Jurkat, Clone E6-1 (cell line): ENCODE measurements at places on chromosomes 12 and 14.
A peak's percentile ranks its signal among the peaks of the same experiment; 100 is the strongest.

DNA sequence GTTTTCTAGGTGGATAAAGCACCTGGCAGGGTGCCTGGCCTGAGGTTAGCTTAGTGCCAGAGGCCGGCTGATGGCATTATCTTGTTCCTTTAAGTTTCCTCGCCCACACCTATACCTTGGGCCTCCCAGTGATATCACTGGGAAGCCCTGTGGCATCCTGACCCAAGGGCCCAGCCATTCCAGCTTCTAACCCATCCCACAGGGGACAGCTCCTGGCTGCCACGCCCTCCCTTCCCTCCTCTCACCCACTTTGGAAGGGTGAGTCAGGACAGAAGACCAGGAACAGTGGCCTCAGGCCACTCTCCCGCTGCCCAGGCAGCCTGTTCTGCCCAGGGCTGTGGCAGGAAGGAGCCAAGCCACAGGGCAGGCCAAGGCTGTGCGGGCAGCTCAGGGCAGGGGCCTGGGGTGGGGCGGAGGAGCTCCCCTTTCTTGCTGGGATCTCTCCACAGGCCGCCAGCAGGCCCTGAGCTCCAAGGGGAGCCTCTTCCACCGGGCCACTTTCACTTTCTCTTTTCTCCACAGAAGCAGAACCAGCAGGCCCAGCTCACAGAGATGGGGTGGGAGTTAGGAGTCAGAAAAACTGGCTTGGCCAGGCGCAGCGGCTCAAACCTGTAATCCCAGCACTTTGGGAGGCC, 75.1 kb downstream of the IRF2BPL start:
- no peak for DNase-seq

GRCh38 chr12:94686834-94687628, 36.7 kb upstream of the TMCC3 start:
- no peak for DNase-seq

DNA sequence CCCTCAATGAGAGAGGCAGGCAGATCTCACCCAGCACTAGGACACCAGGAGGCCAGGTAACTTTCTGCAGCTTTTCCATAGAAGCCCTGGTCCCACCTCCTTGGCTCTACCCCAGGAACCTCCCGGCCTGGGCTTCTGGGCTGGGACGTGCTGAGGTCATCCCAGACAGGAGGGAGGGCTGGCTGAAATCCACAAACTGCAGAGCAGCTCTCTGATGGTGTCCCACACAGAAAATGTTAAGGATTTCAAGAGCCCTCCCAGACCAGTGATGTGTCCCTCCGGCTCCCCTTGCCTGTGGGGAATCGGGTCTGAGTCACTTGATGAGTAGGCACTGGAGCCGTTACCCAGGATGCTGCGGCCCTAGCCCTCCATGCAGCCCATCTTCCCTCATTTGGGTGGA, 124.1 kb downstream of the ESRRB start:
- no peak for DNase-seq

DNA sequence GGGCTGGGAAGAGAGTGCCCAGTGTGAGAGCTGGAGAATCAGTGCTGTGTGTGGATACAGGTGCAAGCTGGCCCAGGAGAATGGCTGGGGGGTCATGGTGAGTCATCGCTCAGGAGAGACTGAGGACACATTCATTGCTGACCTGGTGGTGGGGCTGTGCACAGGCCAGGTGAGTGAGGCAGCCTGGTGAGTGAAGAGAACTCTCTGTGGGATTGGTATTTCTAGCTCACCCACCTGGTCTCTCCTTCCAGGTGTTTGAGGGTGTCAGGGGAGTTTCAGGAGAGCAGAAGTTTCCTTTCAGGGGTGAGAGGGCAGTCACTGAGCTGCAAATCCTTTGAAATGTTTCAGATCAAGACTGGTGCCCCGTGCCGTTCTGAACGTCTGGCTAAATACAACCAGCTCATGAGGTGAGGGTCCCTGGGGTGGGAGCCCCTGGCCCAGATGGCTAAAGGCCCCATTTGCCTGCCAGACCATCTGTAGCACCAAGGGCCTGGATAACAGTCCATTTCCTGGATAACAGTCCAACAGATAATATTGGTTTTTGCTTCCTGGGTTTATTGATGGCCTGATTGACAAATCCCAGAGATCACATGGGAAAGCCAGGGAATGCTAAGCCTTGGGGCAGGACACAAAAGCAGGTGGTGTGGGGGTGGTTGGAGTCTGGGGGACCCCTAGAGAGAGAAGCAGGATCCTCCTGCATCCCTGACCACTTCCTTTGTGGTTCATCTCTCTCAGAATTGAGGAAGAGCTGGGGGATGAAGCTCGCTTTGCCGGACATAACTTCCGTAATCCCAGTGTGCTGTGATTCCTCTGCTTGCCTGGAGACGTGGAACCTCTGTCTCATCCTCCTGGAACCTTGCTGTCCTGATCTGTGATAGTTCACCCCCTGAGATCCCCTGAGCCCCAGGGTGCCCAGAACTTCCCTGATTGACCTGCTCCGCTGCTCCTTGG, 5.5 kb upstream of the ATN1 start:
- DNase-seq: no peak

GRCh38 chr12:127294651-127295210, 972.2 kb upstream of the TMEM132C start:
- no peak for DNase-seq

DNA sequence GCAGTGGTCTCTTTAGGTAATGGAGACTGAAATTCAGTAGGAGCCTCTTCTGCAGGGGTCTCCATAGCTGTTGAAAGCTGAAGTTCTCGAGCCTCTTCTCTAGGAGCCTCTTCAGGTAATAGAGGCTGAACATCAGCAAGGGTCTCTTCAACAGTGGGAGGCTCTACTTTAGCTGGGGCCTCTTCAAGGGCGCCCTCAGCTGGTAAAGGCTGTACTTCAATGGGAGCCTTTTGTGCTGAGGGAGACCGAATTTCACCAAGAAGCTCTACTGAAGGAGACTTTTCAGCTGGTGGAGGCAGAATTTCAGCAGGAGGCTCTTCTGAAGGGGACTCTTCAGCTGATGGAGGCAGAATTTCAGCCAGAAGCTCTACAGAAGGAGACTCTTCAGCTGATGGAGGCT, 1.5 kb downstream of the FSCB start:
- peak; percentile 6 for DNase-seq

- DNase-seq: peak; percentile 67
Measured at GRCh38 chr14:61322799-61323290, 1.5 kb downstream of the PRKCH start.

DNA sequence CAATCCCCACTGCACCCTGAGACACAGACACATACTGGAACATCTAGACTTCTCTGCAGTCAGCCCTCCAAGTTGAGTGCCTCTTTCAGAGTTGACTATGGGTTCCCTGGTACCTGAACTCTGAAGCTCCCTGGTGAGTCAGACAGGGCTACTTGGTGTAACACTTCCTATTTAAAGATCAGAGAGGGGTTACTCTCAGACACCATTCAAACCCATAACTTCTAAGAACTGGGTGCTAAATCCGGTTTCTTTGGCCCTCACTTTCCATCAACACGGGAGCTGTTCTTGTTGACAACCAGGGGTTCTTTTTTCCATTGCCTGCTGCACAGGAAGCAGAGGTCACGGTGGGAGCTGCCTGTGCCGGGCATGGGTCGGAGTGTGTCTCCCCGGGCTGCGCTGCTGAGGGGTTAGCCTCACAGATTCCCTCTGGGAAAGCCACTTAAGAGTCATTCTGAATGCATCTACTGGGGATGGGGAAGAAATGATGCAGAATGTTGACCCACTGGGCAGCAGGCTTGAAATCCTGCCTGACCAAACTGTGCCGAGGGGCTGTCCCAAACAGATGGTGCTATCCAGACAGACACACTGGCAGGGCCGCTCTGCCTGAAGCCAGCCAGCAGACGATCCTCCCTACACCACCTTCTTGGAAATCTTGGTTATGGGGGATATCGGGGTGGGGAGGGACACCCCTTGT, 74.1 kb downstream of the PITPNM2 start:
- DNase-seq: peak; percentile 14

GRCh38 chr12:46071335-46071734, 81.0 kb upstream of the SCAF11 start:
- no peak for DNase-seq
